ENCODE measurements at places on chromosomes 3 and 15.

DNA sequence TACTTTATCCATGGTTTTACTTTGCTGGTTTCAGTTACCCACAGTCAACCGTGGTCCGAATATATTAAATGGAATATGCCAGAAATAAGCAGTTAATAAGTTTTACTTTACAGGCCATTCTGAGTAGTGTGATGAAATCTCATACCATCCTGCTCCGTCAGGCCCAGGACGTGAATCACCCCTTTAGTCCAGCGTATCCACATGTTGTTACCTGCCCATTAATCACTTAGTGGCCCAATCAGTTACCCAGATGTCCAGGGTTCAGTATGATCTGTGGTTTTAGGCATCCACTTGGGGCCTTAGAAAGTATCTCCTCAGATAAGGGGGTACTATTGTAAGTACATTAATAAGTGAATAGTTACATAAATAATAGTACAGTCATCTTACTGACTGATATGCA lies 88.0 kb downstream of the TTBK2 start:
- no peak for DNase-seq

- no peak for DNase-seq
These were observed 266.2 kb upstream of the VEPH1 start for GRCh38 chr3:157769378-157769777.

- no peak for DNase-seq
These were observed 138.0 kb upstream of the ALCAM start for GRCh38 chr3:105228696-105229095.

DNA sequence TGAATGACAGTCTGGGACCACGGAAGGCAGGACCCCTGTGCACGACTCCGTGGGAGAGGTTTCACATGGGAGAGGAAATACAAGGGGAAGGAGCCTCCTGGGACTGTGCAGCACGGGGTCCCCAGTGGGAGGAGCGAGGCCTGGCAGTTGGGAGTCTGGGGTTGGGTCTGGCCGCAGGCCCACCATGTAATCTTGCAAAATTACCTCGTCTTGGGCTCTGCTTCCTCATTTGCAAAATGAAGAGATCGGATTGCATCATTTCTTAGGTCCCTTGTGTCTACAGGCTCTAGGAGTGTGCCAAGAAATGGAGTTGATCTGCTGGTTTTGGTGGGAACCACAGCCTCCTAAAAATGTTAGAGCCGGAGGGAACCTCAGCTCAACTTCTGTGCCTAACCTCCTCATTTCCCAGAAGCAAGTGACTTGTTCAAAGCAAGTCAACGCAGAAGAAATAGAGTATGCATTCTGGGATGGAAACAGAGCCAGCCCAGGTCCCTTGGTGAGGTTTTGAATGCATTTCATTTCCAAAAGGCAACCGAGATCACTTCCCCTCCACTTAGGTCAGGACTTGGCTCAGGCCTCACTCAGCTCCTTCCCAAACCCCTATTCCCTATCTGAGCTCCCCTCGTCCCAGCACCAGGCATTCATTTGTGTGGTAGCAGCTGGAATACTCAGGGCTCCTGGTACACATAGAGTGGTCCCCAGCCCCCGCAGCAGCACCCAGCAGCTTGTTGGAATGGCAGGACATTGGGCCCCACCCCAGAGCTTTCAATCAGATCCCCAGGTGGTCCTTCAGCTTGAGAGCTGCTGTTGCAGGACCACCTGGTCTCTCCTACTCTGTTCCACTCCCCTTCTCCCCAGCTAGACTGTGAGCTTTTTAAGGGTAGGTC lies 267.7 kb downstream of the XXYLT1 start:
- DNase-seq: no peak

DNA sequence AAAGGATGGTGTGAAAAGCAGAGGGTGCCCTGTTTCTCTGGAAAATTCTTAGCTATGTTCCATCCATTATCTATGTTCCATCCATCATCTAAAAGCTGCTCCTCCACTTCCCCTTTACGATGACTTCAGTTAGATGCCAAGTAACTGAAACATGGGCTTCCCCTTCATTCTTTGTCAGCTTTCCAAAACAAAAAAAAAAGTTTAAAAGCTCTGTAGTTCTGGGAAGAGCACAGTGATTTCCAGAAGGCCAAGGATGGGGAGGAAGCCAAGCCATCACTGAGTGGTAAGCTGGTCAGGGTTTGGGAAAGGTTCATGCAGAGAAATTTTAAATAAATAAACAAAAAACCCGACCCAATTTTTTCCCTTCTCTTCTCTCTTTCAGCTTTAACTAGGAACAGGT lies 111.5 kb downstream of the CFAP44 start:
- no peak for DNase-seq

DNA sequence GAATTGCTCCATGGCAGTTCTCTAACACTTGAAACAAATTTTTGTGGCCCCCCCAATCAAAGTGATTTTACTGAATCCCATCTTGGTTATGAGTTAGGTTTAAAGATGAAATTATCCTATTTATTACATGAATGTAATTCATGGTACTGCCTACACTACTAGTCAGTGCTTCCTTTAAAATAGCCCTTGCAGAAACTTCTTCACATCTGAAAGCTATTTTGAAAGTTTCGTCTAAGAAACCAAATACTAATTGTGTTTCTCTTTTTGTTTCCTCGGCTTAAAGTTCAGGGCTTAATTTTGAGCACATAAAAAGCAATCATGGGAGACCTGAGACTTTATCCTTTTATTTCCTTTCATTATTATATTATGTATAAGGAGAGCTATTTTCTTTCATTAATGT lies 72.1 kb downstream of the PLOD2 start:
- DNase-seq: no peak

DNA sequence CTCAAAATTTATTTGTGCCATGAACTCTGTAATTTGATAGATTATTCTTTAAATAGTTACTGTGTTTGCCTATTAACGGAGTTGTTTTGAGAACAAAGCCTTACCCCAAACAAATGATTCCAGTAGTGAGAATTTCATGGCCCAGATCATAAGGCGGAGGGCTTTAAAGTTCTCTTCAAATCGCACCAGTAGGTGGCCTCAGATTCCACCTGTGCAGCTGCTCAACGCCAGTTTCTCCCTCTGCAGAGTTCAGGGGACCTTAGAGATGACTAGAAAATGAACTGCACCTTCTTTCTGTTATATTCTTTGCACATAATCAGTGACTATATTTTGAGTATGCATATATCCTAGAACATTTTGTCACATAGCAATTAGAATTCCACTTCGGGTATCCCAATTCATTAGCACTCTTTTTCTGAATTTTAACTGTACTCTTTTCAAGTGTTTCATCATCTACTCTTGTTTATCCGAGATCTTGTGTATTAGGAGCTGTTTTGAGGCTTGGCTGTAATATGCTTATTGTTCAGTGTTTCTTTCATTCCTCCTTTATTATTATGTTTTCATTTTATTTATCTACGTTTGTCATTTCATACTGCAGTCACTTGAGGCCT lies 232.6 kb upstream of the CHRM5 start:
- peak; percentile 48 for DNase-seq

DNA sequence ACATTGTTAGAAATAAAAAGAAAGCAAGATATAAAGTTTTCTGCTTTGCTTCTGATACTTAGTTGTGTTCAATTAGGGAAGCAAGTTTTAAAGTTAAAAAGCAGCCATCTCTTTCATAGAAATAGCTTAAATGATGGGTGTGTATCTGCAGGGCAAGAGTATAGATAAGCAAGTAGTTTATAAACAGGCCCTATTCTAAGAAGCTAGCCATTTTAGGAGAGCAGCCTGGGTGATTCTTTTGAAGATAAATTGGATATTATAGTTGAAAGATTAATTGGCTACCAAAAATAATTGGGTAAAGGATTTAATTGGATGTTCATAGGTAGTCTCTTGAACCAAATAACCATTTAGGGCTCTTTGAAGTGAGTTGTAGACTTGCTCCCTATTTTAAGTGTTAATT lies 5.6 kb downstream of the EIF3J start:
- DNase-seq: no peak

GRCh38 chr15:68003297-68003696 lies 50.8 kb upstream of the PIAS1 start:
- no peak for DNase-seq

GRCh38 chr3:27729748-27730611 lies 7.9 kb upstream of the EOMES start:
- no peak for DNase-seq

DNA sequence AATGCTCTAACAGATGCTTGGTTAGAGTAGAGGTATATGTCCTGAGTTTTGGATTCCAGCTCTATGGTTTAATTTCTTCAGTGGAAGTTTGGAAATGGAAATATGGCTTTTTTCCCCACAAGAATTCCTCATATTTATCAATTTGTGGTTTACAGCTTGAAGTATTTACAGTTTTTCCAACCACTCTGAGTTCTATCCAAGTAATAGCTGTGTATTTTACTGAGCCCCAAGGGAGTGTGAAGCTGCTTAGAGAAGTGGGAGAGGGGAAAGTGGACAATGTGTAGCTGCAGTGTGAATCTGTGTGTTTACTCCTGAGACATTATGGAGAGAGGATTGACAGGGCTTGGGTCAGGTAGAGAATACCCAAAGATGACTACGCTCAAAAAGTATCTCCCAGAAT lies 54.5 kb downstream of the NEK11 start:
- DNase-seq: no peak

DNA sequence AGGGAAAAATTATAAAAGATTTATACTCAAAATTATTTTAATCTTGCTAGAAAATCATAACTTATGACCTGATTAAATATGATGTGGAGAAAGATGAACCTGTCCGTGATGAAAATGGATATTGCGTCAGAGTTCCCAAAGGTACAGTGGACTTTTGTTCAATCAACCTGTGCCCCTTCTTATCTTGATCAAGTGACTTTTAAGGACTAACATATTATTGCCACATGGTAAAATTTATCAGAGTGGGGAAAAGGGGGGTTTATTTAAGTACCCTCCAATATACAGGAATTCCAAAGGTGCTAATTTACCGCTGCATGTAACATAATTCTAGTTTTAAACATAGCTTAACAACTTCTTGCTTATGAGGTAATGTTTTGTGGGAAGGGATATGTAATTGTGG lies 39.6 kb downstream of the HDC start:
- no peak for DNase-seq

All from WERI-Rb-1 (cell line).